ENCODE measurements at places on chromosomes 1 and 21.
A peak's percentile ranks its signal among the peaks of the same experiment; 100 is the strongest.

- no peak for DNase-seq
Observed at GRCh38 chr1:213984387-213985208, 3.2 kb upstream of the PROX1 start.

- no peak for DNase-seq
Observed at GRCh38 chr1:178739285-178740045, 14.4 kb downstream of the RALGPS2 start.

DNA sequence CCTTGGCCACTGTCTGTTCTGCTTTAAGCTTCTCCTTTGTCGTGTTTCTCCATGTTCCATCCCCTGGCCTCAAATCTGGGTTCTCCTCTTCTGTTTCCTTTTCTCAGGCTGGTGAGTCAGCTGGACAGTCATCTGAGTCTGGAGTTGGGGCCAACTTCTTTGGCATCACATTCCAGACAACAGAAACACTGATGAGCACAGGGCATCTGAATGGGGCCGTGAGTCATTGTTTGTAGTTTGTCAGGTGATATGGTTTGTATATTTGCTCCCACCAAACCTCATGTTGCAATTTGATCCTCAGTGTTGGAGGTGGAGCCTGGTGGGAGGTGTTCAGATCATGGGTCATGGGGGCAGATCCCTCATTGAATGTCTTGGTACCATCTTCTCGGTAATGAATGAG, 14.3 kb upstream of the OLIG2 start:
- DNase-seq: no peak

GRCh38 chr1:184417916-184418315, 31.1 kb downstream of the C1orf21 start:
- DNase-seq: no peak

DNA sequence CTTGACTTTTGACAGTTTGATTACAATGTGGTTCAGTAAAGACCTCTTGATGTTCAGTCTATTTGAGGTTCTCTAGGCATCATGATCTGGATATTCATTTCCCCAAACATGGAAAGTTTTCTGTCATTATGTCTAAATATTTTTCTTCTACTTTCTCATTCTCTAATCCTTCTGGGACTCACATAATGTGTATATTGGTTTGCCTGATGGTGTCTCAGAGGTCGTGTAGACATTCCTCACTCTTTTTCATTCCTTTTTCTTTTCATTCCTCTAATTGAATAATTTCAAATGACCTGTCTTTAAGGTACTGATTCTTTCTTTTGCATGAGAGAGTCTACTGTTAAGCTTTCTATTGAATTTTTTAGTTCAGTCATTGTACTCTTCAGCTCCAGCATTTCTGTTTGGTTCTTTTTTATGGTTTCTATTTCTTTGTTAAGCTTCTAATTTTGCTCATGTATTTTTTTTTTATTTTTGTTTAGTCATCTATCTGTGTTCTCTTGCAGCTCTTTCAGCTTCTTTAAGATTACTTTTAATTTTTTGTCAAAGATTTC, 158.4 kb downstream of the GDAP2 start:
- DNase-seq: no peak

DNA sequence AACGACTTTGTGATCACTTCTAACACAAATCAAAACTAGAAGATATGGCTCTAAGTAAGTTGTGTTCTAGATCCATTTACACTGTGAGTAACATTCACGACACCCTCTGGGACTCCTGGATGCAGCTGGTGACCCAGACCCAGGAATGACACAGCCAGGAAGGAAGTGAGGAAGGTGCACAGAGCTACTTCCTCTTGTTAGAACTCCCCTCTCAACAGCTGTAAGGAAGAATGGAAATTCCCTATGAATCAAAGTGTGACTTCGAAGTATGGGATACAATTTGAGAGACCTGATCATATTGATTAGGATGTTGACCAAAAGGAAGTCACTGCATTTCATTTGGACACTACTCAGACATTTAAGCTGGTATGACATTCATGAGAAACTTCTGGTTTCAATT, 185.3 kb downstream of the NRIP1 start:
- no peak for DNase-seq

DNA sequence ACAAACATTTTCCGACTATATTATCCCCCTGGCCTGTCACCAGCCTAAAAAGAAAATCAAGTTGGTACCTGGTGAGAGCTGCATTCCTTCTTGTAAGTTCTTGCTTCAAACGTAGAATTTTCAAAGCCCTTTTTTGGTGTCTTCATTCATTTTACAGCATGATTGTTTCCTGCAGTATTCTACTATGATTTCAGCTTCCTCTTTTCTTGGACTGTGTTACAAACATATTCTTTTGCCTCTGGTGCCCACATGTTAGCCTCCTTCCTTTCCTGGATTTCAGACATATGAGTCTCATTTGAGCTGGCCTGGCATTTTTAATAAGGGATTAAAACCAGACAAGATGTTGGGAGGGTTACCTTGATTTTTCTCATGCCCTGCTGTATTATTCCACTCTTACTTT, 142.5 kb downstream of the PIGK start:
- DNase-seq: no peak

- DNase-seq: no peak
Observed at GRCh38 chr1:107691540-107691939, 273.4 kb downstream of the VAV3 start.

DNA sequence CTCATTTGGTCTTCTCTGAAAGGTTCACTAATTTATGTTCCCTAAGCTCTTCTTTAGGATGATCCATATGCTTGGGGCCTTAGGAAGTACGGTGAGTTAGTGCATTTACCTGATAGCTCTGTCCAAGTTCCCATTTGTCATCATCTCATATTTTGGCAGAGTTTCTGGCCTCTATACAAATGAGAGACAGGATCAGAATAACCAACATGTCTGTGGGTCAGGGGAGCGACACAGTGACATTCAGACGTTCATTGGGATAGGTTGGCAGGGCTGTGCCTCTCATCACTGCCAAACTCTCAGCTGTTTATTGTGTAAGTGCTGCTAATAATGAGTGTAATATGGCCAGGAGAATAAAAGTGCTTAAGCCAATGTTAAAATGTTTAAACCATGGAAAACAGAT, 561.1 kb upstream of the ZRANB2 start:
- no peak for DNase-seq

DNA sequence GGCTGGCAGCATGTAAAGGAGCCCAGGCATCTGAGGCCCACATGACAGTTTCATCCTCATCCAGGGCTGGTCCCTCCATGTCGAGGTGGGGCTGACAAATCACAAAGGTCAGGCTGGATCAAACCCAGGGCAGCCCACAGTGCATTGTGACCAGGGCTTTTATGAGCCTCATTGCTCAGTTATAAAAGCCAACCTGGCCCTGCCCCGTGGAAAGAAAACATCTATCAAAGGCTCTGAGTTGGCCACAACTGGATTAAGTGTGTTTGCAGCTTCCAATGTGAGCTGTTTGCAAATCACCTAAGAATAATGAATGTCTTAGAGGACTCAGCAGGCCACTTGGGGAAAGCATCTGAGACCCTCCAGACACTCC, 45.4 kb downstream of the GRHL3 start:
- no peak for DNase-seq

DNA sequence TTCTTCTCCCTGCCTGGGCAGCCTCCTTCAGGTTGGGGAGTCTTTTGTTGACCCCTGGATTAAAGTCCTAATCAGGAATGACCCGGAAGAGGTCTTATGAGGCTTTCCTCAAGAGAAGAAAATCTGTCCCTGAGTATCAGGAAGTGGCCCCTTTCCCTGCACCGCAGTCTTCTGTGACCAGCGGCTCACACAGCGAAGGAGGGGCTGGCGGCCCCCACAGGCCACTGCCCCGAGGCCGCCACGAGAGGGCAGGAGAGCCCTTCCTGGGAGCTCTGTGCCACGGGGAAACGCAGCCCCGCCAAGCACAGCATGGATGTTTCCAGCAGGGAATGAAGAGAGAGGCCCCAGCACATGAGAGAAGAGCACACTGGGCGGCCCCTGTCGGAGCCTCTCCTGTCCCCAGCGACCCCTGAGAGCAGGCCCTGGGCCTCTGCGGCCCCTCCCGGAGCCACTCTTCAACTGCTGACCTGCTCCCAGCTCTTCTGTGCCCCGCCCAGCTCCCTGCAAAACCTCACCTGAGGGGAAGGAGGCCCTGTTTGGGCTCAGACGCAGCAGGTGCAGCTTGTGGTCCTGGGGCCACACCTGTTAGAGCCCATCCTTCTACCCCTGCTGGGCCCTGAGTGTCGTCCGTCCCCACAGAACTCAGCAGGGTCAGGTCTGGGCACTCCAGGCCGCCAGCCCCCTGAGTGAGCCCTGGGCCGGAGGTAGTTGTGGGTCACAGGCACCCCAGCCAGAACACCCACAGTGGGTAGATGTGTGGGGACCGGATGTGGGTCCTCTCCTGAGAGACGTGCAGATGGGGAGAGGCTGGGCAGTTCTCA, 4.9 kb upstream of the POFUT2 start:
- DNase-seq: peak; percentile 66
